Kidney glomerular epithelial cell (primary cell): ENCODE measurements at places on chromosomes 3 and 15.

DNA sequence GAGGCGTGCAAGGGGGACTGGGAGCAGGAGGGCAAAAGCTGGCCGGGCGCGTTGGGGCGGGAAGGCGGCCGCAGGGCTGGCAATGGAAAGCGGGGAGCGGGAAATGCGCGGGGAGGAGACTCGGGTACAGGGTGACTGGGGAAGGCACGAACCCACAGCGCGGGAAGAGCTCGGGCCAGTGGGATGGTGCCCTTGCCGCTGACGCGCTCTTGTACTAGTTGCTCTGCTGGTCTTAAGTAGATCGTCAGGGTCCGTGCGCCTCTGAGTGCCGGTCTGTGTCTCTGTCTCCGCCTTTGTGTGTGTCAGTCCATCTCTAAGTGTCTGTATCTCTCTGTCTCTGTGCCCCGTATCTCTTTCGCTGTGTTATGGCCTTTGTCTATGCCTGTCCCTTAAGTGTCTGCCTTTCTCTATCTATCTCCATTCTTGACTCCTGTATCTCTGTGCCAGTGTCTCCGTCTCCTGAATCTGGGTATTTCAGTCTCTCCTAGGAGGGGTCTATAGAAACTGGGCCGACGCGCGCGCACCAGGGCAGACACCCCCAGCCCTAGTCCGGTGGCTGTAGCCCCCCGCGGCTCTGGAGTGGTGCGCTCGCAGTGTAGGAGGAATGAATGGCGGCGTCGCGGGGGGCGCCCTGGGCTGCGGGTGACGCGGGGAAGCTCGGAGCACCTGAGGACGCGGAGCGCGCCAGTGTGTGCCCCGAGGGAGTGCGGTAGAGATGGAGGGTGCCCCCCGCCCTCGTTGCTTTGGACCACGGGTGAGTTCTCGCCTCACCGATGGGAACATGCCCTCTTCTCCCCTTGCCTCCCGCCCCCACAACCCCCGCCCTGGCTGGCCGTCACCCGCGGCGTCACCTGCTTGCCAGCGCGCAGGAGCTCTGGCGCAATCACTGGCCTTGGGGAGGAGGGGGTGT lies 756 bp upstream of the CAMK2N2 start:
- peak; percentile 20 for DNase-seq

DNA sequence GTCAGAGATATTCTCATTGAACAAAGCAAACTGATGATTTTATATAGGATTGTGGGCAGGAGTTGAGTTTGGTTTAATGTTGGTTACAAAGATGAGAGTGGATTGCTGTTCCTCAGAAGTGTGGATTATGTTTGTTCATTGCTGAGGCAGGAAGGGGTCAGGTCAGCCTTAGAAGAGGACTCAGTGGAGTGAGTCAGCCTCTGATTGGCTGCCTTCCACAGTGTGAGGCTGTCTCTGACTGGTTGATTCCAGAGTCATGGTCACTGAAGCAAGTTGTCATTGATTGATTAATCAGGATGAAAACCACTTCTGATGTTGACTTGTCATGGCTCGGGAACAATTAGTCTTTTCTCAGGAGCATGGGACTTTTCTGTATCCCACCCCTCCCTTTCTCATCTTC lies 36.2 kb downstream of the KBTBD12 start:
- DNase-seq: peak; percentile 3

DNA sequence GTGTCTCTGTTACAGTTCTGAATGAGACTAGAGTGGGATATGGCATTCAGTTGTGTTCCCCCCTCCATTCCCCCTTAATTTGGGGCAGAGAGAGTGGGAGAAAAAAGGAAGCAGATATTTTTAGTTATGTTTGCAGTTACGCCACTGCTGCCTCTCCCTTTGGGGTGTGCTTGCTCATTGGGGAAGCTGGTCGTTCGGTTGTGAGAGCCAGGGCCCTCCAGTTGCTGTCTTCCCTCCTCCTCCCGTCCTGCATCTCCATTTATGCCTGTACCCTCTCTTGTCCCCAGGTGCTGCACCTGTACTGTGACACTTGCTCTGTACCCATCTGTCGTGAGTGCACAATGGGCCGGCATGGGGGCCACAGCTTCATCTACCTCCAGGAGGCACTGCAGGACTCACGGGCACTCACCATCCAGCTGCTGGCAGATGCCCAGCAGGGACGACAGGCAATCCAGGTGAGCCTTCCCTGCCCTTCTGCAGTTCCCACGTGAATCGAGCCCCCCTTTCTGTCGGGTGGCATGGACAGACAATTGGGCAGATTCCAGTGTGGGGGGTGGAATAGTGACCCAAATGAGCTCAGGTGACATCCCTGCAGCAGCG lies 55.8 kb downstream of the TRIM71 start:
- DNase-seq: no peak

GRCh38 chr3:95705786-95706418 lies 1108.5 kb upstream of the EPHA6 start:
- DNase-seq: no peak

GRCh38 chr3:3027976-3028567 lies 82.1 kb downstream of the IL5RA start:
- no peak for DNase-seq
